ENCODE measurements at places on chromosomes 16 and 17. TPM values are rescaled to one million over a fixed set of nuclear protein-coding genes. Genes with fewer than 3 reads are reported as not detected.

Gene GRAP
- 0.33 TPM for total RNA-seq

Gene CD300LD
- total RNA-seq: not detected

Gene TNFRSF12A
- 132 TPM for total RNA-seq

Gene ZNF750
- total RNA-seq: not detected

Gene BCL6B
- 8.9 TPM for total RNA-seq

GRCh38 chr17:55093353-55093752 lies 124.8 kb downstream of the STXBP4 start:
- no peak for DNase-seq

DNA sequence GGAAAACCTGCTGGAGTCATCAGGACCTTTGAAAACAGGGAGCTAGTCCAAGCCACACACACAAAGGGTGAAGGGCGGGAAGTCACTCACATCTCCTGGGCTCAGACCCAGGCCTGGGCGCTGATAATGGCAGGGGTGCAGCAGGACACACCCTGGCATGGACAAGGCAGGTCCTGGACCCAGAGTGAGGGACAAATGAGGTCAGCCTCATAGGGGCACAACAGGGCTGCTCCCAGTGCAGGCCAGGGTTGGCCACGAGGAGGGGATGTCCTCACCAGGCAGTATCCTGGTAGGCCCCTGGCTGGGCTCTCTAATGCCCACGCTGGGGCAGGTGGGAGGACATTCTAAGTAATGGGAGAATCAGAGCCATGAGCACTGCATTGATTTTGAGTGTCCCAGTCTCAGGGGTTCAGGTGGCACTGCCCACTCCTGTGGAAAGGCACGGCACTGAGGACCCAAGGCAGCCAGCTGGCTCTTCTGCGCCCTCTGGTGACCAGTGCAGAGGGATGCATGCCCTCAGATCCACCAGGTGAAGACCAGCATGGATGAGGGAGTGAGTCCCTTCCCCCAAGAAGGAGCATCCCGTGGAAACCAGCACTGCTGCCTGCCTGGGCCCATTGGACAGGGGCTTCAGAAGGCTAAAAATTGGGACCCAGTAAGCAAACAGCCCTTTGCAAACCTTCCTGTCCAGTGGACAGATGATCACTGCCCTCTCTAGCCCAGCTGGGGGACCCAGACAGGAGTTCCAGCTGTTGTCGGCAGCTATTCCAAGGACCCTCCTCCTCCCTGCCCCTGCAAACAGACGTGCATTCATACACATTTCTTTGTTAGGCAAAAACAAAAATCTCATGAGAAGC lies 23.4 kb upstream of the SREBF1 start:
- peak; percentile 72 for DNase-seq

- DNase-seq: no peak
Observed at GRCh38 chr17:9037736-9038135, 16.4 kb downstream of the NTN1 start.

DNA sequence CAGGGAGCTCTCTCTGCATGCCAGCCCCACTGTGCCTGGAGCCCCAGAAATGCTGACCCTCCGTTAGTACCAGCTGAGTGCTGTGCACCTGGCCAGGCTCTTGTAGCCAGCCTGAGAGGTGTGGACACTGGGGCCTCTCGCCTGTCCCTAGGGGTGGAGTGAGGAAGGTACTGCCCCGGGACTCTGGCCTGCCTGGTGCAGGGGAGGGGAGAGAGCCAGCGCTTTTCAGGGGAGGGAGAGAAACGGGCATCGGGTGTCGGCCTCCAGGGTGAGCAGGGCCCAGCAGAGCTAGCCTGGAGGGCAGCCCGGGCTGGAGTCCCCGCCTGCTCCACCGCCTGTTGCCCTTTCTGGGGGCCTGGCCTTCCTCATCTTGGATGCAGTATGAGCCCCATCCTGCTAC lies 13.1 kb downstream of the MAP2K3 start:
- no peak for DNase-seq

GRCh38 chr17:63477480-63478440 lies 899 bp downstream of the ACE start:
- no peak for DNase-seq

GRCh38 chr17:81422776-81423697 lies 27.8 kb downstream of the BAHCC1 start:
- peak; percentile 85 for DNase-seq
